ENCODE measurements at places on chromosomes 2 and 18.

DNA sequence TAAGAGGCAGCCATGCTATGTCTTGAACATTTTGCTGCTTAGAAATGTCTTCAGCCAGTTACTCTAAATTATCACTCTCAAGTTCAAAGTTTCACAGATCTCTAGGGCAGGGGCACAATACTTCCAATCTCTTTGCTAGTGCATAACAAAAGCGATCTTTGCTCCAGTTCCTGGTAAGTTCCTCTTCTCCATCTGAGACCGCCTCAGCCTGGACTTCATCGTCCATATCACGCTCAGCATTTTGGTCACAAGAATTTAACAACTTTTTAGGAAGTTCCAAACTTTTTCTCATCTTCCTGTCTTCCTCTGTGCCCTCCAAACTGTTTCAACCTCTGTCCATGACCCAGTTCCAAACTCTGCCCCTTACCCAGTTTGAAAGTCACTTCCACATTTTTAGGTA lies 8.8 kb upstream of the SLC35F5 start:
- DNase-seq: no peak

- DNase-seq: no peak
Measured at GRCh38 chr2:8064603-8065002, 617.3 kb upstream of the ID2 start.

- DNase-seq: no peak
Measured at GRCh38 chr2:127619203-127619590, 26.8 kb upstream of the GPR17 start.

- DNase-seq: no peak
Measured at GRCh38 chr18:25587545-25587944, 235.6 kb upstream of the ZNF521 start.

DNA sequence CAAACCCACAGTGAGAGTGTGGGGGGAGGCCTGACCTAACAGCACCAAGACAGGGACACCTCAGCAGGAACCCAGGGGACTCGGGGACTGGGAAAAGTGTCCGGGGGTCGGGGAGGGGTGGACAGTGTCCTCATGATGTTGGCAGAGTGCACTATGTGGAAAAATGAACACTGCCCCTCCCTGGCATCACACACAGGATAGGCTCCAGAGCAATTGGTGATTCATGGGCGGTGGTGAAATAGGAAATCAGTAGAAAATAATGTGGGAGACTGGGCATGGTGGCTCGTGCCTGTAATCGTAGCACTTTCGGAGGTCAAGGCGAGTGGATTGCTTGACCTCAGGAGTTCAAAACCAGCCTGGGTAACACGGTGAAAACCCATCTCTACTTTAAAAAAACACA lies 3.6 kb upstream of the ANO7 start:
- no peak for DNase-seq

DNA sequence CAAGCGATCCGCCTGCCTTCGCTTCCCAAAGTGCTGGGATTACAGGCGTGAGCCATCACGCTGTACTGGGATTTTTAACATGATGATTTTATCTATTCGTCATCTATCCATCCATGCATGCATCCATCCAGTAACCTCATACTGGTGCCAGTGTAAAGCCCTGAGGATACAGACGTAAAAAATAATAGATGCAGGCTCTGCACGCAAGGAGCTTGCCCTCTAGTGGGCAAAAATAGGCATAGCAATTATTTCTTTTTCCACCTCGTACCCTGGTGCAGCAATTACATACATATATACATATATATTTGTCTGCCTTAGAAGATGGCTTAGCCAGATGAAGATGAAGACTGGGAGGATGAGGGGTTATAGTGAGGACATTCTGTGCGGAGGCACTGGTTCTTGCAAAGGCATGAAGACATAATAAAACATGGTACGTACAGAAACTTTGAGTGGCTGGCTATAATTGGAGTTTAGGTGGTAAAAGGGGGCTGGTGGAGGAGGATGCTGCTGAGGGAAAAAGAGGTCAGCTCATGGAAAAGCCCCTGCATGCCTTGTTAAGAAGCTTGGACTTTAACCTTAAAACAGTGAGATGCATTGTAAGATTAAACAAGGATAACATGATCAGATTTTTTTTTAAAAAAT lies 19.6 kb upstream of the RPIA start:
- peak; percentile 64 for DNase-seq

DNA sequence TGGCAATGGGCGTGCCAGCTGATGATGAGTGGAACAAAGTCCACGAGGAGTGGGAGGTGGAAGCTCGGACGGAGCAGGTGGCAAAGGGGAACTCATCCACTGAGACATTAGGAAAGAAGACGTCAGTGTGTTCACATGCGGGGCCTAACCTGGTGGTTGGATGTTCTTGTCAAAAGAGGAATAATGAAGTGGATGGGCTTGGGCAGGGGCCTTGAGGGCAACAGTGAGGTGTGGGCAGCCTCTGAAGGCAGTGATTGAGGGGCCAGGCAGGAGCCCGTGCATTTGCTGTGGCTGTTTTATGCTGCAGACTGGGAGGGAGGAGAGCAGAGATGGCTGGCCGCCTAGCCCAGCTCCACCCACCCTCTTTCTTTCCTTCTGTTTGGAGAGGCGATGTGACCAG lies 74.5 kb downstream of the LRRC30 start:
- no peak for DNase-seq

DNA sequence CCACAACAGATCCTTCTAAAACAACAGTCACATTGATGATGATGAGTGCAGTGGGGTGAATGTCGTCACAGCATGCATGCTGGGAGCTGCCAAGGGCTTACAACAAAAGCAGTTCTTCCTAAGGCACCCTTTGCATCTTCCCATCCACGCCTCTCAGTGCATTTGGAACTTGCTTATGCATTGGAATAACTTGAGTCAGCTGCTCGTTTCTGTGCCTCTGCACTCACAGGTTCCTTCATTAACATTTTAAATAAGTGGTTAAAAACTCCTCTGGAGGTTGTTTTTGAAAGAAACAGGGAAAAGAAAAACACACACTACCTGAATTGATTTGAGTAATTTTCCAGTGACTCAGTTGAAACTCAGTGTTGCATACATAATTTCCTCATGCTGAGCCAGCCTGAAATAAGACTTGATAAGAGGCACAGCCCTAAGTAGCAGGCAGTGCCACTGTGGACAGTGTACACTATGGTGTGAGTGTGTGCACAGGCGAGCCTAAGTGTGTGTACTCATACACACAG lies 46.8 kb upstream of the TRIM43B start:
- no peak for DNase-seq

GRCh38 chr2:239257511-239257937 lies 143.3 kb downstream of the HDAC4 start:
- DNase-seq: no peak

DNA sequence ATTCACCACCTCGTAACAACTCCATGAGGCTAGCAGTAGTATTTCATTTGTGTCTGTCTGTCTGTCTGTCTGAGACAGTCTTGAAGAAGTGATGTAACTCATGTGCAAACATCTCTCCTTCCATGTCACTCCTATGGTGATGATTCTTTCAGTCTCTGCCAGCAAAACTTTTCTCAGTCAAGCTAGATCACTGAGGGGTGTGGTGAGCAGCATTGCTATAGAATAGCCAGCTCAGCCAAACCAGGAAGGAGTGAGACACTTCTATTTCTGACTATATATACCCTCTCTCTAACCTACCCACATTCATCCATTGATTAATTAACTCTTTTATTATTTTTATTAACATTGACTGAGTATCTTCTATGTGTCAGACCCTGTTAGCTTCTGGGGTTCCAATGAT lies 1095.1 kb upstream of the GYPC start:
- no peak for DNase-seq
